Non-pigmented ciliary epithelial cell (primary cell): ENCODE measurements at places on chromosomes 16 and 17.

DNA sequence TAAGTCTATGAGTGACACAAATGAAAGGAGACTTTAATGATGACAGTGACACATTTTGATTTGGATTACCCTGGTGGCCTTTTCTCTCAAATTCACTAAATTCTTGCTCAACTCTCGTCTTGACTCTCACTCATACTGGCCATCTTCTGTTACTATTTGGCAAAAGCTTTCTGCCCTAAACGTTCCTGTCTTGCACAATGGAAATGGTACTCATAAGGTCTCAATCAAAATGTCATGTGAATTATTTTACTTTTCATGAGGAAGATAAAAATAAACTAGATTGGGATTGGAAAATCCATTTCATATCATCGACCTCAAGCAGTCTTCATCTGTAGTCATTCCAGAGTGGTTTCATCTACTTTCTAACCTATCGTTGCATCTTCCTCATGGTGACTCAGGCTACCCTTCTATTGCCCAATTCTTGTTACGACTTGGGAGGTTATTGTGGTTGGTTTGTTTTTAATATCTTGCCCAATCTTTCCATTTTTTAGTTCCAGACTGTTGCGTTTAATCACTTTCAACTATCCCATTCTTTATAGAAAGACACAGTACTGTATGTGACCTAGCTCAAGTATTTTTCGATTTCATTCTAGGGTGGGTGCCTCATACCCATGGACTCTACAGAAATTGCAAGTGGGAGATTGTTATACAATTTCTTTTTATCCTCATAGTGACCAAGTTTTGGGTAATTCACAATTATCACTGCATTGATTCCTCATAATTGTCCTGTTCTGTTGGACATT is 317.2 kb upstream of the KCNJ16 start:
- peak; percentile 84 for DNase-seq

DNA sequence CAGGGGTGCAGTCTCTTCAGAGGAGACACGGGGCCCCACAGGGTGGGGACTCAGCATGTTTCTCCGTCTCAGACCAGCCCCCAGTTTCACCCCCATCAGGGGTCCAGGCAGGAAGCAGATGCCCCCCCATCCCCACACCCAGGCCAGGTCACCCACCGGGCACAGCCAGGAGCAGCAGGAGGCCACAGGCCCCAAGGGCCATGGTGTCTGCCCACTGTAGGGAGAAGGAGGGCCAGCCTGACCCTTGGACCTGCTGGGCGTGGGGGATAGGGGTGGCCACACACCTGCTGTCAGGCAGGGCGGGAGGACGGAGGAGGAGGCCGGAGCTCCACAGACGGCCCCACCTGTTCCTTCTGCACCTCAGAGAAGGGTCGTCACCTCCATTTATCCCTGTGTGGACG is at the start of gene TPSG1:
Gene TPSG1, minus strand, starts transcription at position 218 of the 401 bp plus-strand sequence. Its CDS starts 16 bp downstream, at position 202.
- DNase-seq = no peak

DNA sequence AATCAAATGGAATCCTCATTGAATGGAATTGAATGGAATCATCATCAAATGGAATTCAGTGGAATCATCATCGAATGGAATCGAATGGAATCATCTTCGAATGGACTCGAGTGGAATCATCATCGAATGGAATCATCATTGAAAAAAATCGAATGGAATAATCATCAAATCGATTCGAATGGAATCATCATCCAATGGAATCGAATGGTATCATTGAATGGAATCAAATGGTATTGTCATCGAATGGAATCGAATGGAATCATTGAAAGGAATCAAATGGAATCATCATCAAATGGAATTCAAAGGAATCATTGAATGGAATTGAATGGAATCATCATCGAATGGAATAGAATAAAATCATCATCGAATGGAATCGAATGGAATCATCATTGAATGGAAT is 619.3 kb downstream of the TP53TG3F start:
- no peak for DNase-seq

GRCh38 chr16:3830625-3831254 is 49.8 kb downstream of the CREBBP start:
- no peak for DNase-seq

- DNase-seq = peak; percentile 61
Observed at GRCh38 chr17:17712268-17712924, 31.1 kb downstream of the RAI1 start.

- no peak for DNase-seq
Observed at GRCh38 chr17:70070305-70071027, 4.6 kb upstream of the KCNJ16 start.
